ENCODE measurements at places on chromosomes 3 and 15.

GRCh38 chr3:9230596-9230995 lies 18.9 kb downstream of the SRGAP3 start:
- DNase-seq, result no peak

DNA sequence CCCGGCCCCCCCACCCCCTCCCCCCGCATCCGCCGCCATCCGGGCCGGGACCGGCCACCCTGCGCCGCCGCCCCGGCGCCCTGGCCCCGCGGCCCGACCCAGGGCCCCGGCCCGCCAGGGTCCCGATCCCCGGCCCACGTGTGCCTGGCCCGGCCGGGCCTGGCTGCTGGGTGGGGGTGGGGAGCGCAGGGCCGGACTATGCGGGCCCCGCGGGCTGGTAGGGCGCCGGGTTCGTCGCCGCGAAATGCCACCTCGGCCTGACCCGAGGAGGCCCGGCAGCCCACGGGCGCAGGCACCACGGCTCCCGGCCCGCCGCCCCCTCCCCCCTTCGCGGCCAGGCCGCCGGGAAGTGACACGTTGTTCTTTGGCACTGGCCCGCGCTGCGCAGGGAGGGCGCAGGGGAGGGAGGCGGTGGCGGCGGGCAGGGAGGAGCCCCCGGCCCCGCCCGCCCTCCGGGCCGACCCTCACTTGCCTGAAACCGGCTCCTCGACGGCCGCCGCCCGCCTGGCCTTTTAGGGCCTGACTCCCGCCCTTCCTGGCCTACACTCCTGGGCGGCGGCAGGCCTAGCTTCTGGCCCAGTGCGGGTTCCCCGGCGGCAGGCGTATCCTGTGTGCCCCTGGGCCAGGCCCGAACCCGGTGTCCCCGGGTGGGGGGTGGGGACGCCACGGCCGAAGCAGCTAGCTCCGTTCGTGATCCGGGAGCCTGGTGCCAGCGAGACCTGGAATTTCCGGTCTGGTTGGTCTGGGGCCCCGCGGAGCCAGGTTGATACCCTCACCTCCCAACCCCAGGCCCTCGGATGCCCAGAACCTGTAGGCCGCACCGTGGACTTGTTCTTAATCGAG lies 515 bp downstream of the EIF4G1 start:
- DNase-seq, result no peak

DNA sequence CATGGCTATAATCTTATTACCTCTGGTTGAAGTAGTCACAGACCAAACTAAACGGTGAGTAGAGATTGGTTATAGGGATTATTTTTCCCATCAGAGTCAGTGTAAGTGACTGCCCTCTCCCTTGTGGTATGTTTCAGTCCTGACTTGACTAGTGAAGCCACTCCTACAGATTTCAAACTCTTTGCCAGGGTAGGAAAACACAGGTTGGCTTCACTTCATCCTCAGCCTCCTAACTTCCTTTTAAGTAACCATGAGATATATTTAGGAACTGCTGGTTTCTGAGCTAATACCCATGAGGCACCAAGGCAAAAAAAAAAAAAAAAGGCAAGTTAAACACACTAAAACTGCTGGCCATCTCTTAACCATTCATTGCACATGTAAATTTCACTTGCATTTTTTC lies 349.2 kb upstream of the MCTP2 start:
- DNase-seq, result no peak

- DNase-seq, result no peak
Observed at GRCh38 chr15:76829939-76830338, 75.2 kb downstream of the SCAPER start.

GRCh38 chr15:84082739-84083138 lies 152.8 kb upstream of the GOLGA6L4 start:
- DNase-seq, result no peak

- DNase-seq, result no peak
Observed at GRCh38 chr15:99105514-99106341, 848 bp downstream of the SYNM start.

DNA sequence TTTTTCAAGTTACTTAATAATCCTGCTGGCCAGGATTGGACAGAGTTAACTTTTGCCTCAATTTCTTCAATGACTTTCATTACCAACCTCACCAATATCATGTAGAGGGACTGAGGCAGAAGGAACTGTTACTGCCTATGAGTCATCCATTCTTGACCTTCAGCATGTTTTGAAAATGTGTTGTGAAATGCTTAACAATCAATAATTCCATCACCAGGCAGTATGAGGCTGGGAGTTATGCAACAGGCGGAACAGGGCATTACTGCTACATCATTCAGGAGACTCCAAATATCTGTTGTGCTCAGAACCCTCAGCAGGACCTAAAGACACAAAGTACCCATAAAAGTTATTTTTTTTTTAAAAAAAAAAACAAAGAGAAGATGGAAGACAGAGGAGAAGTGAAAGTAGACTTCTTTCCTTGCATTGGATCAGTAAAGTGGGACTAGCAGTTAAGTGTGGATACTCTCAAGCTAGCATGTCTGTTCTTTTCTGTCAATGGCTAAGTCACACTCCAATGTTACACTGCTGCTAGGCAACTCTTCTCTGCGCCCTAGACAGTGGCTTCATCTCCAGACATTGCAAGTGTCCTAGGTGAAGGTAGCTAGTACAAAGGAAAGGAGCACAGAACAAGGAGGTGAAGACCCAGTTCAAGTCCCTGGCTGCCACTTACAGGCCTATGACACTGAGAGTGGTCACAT lies 184.9 kb upstream of the LPP start:
- no peak for DNase-seq

GRCh38 chr3:142165194-142165593 lies 15.8 kb upstream of the TFDP2 start:
- DNase-seq, result no peak

DNA sequence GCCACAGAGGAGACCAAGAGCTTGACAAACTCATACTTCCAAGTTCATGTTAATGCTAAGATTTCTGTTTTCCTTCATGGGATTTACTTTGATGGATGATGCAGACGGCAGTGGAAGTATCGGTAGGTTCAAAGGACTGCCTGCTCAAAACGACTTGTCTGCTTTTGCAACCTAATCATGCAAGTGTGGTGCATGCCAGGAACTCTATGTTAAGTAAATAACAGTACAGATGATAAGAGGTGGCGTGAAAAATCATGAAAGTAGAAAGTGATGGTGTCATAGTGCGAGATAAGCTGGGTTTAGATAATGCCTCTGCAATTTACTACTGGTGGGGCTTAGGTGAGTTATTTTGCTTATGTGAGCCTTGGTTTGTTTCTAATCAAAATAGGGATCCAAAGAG lies 14.7 kb upstream of the LMCD1 start:
- DNase-seq, result no peak

DNA sequence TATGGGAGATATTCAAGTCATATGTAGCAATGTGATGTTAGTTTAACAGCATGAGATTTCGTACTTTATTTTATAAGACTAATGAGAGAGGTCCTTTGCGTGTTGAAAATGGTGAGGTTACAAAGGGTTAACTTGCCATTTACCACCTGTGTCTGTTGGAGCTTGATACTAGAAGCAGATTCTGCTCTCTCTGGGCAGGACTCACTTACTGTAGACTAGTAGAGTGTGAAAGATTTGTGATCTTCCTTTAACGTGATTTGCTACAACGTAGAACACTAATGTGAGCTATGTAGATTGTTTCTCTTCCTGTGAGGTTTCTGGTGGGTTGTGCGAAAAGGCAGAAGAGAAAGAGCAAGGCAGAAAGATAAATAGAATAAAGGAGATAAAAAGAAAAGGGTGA lies 1.1 kb downstream of the TP63 start:
- DNase-seq, result no peak

DNA sequence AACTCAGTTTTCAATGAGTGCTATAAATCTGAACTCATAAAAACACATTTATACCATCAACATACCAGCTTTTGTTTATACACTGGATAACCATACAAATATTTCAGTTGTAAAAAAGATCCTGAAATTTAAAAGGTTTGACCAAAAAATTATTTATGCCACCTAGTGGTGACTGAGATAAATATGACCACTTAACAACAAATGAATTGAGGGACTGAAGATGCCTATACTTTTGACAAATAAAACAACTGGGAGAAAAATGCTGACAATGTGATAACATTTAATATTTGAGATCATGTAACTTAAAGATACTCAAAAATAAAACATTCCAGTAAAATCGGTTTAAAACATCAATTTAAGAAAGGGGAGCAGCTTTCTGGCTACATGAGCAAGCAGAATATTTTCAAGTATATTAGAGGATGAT lies 30.4 kb downstream of the ATG3 start:
- DNase-seq, result no peak

DNA sequence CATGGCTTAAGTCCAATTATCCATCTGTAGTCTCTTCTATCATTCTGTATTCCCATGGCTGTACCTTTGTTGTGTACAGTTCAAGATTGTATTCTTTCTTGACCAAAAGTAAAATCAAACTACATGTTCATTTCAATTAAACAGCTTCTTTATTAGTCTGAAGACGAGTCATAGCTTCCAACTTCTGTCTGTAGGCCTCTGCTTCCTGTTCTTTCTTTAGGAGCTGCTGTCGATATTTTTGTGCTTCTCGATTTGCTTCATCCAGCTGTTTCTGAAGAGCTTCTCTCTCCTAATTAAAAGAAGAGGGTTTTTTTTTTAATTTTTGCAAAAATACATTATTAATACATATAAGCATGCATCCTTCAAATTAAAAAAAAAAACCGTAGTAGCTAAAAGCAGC lies 13.0 kb upstream of the HDC start:
- no peak for DNase-seq

DNA sequence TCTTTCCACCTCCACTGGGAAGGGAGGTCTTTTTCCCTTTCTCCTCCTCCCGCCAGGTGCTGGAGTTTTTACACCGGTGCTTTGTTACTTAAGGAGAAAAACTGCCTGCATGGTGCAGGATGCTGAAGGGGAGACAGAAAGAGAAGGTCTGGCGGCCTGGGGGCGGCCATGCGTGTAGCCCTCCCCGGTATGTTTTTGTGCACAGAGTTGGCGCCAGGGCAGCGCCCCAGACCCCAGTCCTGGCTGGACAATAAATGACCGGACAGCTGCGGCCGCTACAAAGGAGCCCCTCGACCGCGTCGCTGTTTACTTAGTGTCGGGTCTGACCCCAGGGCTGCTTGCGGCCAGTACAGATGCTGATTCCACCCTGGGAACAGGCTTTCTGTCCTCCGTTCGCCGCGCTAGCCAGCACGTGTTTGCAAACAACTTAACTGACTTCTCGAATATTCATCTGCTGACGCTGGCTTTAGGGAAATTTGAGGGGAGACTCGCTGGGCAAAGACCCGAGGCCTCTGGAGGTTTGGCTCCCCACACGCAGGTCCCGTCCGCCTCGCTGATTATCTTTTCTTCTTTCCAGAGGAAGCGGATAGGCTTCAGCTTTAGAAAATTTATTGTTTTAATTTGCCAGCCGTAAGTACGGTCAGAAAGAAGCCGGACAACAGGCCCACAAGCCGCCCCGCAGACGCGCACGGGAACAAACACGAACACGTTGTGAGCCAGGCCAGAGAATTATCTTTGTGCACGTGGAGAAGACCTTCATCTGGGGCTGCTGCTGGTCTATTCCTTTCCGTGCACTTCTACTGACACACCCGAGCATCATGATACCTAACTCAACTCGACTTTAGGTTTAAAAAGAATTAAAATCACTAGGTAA lies 46.9 kb downstream of the ZIC4 start:
- no peak for DNase-seq

DNA sequence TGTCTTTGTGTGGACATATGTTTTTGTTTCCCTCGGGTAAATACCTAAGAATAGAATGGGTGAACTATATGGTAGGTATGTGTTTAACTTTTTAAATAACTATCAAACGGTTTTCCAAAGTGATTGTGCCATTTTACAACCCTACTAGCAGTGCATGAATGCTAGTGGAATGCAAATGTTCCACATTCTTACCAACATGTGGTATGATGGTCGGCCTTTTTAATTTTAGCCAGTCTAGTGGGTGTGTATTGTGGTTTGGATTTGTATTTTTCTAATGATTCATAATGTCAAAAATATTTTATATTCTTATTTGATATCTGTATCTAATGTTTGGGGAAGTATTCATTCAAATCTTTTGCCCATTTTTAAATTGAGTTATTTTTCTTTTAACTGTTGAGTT lies 68.2 kb upstream of the SMAD3 start:
- DNase-seq, result no peak

- no peak for DNase-seq
Observed at GRCh38 chr15:38254051-38254883, 1.6 kb downstream of the SPRED1 start.

DNA sequence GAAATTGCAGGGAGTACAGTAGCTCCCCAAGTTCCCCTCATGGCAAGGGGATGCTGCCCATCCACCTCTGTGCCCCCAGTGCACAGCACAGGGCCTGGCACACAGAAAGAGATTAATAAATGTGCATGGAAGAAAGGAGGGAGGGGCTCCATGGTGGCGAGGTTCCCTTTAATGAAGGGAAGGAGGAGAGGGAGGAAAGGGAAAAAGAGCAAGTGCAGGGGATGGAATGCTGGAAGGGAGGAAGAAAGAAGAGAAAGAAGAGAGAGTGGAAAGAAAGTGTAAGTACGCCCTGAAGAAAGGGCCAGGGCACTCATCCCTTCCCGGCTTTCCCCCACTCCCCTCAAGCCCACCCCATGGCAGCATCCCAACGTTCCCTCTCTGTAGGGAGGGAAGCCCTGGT lies 1.5 kb upstream of the VIPR1 start:
- no peak for DNase-seq

- DNase-seq, result no peak
Observed at GRCh38 chr15:41043276-41043951, 72.7 kb downstream of the INO80 start.

DNA sequence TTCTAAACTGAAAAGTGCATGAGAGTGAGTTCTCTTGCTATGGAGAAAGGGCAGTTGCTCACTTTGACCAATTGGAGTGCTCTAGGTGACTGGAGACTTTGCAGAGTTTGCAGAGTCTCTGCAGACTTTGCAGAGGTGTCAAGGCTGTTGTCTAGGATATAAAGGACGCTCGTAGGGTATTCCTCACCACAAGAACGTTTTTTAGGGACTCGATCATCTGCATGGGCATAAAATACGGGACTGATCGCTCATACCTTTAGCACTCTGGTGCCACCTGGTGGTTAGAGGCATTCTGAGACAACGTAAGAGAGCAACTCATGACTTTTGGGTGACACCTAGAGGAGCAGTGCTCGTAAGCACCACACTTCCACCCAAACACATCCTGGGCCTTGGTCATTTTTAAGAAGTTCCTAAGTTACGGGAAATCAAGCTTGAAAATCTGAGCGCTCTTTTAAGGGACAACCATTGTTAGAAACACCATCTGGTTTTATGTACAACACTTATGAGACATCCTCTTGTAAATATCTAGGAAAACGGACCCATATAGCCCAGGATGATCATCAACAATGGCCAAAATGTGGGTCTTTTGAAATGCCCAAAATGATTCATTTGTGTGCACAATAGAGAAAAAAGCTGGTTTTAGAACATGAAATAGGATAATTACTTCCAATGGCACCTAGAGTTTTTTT lies 51.6 kb upstream of the XCR1 start:
- DNase-seq, result peak; percentile 80

GRCh38 chr3:150249779-150250470 lies 158.2 kb upstream of the TSC22D2 start:
- DNase-seq, result no peak

GRCh38 chr3:144429719-144430121 lies 458.1 kb downstream of the DIPK2A start:
- DNase-seq, result no peak
